ENCODE measurements at places on chromosomes 12 and 14. TPM values are rescaled to one million over a fixed set of nuclear protein-coding genes. Genes with fewer than 3 reads are reported as not detected.

The OR11H6 gene
- total RNA-seq: not detected

The SIX6 gene
- total RNA-seq: not detected

The DNAJC22 gene
- 1.7 TPM for total RNA-seq

The EIF2S3B gene
- total RNA-seq: 0.69 TPM

The IAPP gene
- not detected for total RNA-seq

The PTPRQ gene
- not detected for total RNA-seq

The SDSL gene
- 11.3 TPM for total RNA-seq

The VRTN gene
- total RNA-seq: not detected

The LMO3 gene
- total RNA-seq: 0.33 TPM

The HIGD1C gene
- not detected for total RNA-seq

The PITPNM2 gene
- 1.7 TPM for total RNA-seq

The GLS2 gene
- not detected for total RNA-seq

Data from melanocyte of skin (primary cell).